ENCODE measurements at places on chromosomes 11 and 22. TPM values are rescaled to one million over a fixed set of nuclear protein-coding genes. Genes with fewer than 3 reads are reported as not detected.

DNA sequence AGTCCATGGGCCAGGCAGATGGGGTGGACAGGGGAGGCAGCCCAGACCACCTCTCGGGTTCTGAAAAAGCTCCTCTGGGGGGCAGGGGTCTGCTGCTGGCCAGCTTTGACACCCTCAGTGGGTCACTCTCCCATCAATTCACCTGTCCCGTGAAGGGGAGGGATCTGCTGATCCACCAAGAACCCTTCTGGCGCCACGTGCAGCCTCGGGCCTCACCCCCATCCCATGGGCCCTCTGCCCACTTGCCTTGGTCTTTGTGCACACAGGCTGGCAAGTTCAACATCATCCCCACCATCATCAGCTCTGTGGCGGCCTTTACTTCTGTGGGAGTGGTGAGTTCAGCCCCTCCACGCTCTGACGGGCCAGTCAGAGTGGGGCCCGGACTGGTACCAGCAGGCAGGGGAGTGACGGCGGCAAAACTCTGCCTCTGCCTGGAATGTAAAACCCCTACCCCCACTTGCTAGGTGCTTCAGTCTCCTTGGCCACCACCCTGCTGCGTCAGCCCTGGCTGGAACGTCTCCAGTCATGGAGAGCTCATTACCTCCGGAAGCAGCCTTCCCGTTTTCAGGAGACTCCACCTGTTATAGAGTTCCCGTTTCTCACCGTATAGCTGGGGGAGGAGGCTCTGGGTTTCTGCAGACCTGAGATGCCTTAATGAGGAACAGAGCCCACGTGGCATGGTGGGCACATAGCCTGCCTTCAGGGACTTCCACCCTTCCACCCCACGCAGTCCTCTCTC lies 12.7 kb downstream of the PRG3 start:
- no peak for DNase-seq

Gene GPR83
- total RNA-seq = 0.08 TPM

Gene GP1BB
- 0.40 TPM for total RNA-seq

Gene CSRP3
- total RNA-seq = not detected

GRCh38 chr11:130068986-130069658 lies 572 bp upstream of the APLP2 start:
- DNase-seq = peak; percentile 82

DNA sequence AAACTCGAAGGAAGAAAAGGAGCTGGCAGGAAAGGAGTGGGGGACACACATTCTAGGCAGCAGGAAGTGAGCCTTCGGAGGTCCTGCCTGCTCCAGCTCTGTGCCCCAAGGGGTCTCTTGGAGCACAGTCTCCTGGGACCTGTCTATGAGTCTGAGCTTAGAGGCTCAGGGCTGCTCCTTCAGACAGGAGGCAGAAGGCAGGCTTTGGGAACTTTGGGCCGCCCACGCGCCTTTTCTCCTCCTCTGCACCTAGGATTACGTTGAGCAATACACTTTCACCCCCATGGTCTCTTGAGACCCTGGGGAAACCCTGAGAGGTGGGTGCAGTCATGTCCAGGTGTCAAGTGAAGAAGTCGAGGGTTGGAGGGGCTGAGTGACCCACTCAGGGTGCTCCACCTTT lies 965 bp downstream of the TCN2 start:
- DNase-seq = no peak
